ENCODE measurements at places on chromosomes 2 and 18.

GRCh38 chr2:27184115-27184514, 27.7 kb upstream of the ATRAID start:
- no peak for DNase-seq

DNA sequence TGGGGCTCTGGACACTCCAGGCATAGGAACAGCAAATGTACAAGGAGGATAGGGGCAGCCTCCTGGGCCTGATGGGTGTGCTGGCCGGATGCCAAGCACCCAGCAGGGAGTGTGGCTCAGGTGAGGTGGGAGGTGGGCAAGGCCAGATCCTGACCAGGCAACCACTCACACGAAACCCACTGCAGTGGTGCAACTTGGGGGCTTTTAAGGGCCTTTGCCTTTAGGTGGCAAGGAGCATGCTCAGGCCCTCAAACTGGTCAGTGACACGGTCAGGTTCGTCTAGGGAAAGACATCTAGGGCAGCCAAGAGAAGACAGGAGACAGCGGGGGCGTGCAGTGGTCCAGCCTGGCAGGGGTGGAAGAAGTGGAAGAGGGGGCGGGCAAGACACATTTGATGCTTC, 18.4 kb upstream of the TEX51 start:
- no peak for DNase-seq

DNA sequence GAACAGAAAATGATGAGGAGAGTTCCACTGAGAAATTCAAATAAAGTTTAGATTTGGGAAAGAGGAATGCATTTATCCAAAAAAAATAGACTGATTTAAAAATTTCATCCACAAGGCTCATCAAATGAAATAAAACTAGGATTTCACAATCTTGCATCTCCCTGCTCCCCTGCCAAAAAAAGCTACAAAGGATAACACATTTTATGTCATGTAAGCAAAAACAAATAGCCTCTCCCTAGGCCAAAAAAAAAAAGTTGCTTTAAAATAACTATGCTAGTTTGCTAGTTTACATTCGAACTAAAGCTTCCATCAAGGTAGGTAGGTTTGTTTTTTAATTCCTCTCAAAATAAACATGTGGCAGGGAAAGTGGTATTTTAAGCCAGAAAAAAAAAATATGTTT, 465.5 kb upstream of the ID2 start:
- DNase-seq, result no peak

DNA sequence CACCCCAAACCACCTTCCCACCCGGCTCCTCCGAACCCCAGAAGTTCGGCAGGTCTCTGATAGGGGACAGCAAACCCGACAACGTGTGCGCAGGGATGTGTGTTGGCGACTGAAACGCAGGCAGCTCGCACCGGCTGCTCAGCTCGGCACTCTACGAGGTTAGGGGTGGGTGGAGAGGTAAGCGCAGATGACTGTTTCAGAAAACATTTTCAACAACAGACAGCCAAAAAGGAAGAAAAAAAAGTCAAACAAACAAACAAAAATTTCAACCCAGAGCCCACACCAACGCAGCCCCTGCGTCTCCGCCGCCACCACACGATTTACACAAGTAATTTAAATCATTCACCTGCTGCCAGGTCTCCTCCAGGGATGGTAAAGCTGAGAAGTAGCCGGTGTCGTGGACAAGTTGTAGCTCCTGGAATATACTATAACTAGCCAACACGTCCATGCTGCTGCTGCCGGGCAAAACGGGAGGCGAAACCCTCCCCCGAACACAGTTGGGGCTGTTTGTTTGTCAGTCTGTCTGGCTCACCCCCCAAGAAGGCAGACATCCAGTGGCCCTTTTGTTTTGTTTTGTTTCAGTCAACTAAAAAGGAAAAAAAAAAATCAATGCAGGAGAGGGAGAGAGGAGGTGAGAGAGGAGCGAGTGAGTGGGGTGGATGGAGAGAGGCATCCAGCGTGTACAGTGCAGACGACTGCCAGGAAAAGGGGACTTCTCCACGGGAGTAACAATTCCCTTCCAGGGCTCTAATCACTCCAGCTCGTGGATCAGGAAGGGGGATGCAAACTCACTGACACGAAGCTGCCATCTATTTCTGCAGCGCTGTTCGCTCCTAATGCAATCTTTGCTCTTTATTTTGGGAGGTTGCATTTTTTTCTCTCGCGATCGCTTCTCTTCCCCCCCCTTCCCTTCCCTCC, at the start of gene KLF7:
Gene KLF7, minus strand, starts transcription at position 828 of the 918 bp plus-strand sequence. Its CDS starts 380 bp downstream, at position 448.
- DNase-seq, result no peak

DNA sequence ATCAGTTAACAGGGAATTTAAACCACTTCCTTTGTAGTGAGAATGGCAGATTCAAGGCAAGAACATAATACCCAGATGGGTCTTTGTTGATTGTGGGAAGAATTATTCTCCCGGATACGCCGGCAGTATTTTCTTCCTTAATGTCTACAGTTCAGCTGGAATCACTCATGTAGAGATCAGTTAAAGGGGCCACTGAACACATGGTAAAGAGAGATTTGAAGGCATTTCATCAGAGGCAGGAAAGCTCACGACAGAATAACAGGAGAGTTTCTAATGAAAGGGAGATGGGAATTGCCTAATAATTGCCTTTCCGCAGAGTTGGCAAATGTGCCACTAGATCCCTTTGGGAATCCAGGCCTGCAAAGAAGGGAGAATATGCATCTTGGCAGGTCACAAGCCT, 327.7 kb upstream of the ZNF804A start:
- DNase-seq, result no peak

- no peak for DNase-seq
Observed at GRCh38 chr2:240498171-240498957, 59.4 kb downstream of the ANKMY1 start.

- DNase-seq, result no peak
Observed at GRCh38 chr18:51617167-51617566, 419.7 kb upstream of the MEX3C start.

DNA sequence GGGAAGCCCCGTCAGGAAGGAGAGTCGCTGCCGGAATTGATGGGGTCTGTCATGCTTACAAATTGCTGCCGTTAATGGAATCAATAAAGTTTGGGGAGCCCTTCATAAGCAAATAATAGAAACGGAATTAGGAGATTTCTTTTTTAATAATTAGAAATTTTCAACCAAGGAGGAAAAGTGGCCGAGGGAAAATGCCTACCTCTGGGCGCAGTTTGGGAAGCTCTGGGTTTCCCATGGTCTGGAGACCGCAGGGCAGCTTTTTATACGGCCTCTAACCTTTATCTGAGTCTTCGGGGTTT, 1.3 kb downstream of the EVX2 start:
- DNase-seq, result no peak

DNA sequence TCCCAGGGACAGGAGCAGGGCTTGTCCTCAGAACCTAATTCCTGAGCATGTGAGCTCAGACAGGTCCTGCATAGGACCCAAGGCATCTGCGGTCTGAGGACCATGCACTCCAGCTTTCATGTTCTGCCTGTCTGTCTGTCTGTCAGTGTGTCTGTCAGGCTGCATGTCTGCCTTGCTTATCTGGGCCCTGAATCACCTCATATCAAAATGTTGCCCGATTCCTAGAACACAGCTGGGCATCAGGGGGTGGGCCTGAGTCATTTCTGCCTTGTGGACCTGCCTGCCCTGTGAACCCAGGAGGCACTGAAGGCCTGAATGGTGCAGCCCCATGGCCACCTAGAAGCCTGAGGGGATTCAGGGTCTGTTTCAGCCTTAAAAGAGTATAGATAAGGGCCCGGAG, 22.1 kb downstream of the INHBB start:
- no peak for DNase-seq

All from natural killer cell treated with Interleukin-12 subunit alpha and Interleukin-12 subunit beta and Interleukin-15 and Interleukin-18, amount 100 ng/mL, for 72 hours (primary cell).